ENCODE measurements at places on chromosomes 5 and 9. TPM values are rescaled to one million over a fixed set of nuclear protein-coding genes. Genes with fewer than 3 reads are reported as not detected.

DNA sequence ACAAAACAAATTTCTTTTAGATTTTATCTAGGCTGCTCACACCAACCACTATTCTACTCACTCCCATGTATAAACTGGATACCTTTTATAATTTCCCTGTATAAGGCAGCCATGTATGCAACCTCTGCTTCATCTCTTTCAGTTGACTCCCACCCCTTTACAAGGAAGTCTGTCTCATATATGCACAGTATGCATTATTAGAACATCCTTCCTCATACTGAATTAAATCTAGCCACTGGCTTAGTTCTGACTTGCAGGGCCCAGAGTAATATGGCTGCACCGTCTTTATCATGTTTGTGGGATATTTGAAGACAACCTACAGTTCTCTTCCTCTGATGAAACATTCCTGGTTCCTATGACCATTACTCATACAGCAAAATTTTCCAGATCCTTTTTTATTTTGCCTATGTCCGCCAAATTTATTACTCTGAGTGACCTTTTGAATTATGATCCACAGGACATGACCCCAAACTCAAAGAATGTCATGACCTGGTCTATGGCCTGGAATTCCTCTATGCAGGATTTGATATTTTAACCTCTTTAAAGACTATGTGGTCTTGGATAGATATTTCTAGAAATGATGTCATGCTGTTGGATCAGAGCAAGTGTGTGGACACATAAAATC is 76.6 kb upstream of the ITGA1 start:
- DNase-seq, result no peak

Gene CDH10
- total RNA-seq, result 2.5 TPM

- no peak for DNase-seq
Observed at GRCh38 chr5:66841264-66841663, 245.1 kb downstream of the MAST4 start.

DNA sequence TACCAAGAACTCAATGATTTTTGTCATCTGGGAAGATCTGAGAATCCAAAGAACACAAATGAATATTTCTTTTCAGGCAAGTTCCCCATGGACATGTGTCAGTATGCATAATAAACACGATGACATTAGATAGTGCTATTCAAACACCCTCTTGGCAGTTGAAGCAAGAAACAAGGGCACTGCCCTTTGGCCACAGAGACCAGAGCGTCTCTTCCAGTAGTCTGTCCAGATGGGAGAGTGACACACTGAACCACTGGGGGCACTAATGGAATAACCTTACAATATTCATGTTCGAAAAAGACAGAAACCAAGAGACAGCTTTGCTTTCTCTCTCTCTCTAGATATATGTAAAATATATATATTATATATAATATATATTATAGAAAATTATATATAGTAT is 301.9 kb downstream of the CTNND2 start:
- no peak for DNase-seq

GRCh38 chr9:91873637-91874051 is 76.4 kb downstream of the ROR2 start:
- DNase-seq, result no peak

DNA sequence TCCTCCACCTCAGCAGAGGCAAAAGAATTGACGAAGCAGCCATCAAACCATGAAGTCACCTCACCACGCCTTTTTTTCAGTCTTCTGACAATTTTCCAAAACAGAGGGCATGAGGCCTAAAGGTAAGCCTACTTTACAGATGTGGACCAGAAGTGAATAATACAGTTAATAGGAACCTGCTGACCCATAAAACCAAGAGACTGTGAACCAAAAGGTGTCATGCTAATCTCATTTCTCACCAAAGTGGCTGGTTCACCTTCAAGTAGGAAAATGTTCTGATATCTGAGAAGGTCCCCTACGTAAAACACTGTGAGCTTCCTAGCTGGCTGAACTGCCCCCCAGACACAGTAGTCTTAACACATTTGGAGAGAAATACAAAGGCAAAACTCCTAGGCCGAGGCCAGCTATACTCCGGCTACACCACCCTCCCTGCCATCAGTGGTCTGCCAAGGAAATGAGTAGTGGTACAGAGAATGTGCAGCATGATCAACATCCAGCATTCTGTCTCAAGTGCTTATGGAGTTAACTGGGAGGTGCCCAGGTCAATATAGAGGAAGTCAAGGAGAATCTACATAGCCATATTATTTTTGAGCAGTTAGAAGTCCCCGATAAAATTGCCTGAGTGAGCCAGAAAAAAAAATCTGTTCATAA is 19.3 kb upstream of the F2RL2 start:
- no peak for DNase-seq

DNA sequence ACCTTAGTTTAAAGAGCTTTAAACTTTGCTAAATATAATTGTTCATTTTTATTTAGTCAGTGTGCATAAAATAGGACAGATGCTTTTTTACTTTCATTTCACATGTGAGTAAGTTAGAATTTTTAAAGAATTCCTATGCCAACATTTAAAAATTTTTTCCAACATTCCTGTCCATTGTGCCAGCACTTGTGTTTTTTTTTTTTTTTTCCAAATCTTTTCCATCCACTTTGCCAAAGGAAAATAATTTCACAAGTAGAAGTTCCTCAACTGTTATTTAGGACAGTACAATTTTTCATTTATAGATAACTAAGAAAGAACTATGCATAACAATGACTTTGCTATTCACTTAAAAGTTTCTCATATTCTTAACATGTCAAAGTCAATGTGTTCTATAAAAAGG is 189.5 kb downstream of the ADAMTS6 start:
- DNase-seq, result no peak

DNA sequence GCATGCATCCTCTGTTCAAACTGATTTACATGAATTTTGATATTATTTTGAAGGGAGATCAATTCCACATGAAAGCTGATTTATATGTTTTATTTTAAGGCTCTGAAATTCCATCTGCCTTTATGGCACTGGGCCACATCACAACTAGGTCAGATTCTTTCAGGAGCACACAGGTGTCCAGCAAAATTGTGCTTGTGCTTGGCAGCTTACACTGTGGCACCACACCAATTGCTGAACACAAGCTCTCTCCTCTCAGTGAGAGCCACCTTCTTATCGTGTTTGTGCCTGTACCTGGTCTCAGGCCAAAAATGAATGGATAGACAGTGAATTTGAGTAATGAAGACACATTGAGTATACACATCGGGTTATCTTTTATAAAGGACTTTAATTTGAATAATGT is 200.4 kb downstream of the CDH10 start:
- DNase-seq, result no peak

DNA sequence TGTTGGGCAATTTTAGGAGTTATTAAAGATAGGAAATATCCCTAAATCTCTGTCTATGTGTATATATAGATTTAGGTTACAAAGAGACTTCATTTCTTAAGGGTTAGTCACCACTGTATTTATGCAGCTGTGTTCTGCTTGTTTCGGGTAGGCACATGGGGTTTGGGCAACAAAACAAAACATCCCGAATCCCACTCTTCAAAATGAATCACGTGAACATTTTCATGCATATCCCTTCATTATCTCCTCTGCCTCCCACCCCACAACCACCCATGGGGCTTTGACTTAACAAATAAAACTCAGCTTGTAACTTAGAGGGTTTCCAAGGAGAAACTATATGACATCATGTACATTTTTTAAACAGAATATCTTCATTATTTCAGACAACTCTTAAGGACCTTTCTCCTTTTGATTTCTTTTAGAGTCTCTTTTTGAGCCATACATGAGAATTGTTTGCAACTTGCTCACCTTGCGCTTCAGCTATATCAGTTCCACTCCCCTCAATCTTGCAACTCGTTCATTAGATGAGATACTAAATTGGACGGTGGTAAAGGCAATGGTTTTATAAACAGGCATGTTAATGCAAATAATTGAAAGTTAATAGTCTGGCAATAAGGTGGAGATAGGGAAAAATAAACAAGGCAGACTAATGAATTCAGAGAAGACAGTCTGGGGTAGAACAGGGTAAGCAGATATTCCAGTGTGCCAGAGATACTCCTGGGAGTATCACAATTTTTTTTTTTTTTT is 136.7 kb downstream of the CD180 start:
- DNase-seq, result no peak

DNA sequence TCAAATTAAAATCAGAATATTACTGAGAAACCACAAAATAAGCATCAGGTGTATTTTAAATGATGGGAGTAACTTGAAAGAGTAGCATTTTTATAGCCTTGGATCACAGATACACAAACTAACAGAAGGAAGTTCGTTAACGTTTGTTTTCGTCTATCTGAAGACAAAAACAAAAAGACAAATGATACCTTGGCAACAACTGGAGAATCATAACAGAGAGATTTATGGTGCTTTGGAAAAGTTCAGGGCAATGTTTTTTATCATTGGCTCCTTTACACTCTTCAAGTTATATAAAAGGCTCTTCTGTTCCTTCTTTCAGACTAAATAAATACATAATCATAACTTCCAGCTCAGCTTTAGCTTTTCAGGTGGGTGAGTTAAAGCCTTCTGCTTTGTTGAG is 128.1 kb upstream of the VLDLR start:
- DNase-seq, result no peak

Gene NME5
- total RNA-seq, result 5.6 TPM

Gene IFNK
- not detected for total RNA-seq

- no peak for DNase-seq
Observed at GRCh38 chr9:82750411-82750913, 312.5 kb downstream of the RASEF start.

DNA sequence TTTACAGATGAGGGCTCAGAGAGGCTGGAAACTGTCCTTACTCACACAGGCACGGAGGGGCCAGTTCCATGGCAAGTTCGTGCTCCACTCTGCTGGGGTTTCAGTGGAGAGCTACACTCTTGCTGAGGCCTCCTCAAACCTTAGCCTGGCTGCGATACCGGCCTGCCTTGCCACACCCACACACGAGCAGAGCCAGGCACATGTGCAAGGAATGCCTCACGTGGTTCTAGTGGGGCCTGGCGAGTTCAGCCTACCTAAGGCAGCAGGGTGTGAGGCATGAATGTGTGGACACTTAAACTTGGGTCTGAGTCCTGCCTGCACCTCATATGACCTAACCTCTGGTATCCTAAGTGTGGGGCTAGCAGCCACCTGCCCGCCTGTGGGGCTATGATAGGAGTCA is 21.5 kb upstream of the PRDM12 start:
- no peak for DNase-seq

- peak; percentile 46 for DNase-seq
Observed at GRCh38 chr5:145937432-145938250, 1.3 kb downstream of the SH3RF2 start.

- DNase-seq, result peak; percentile 75
Observed at GRCh38 chr9:36328798-36329411, 70.7 kb upstream of the GNE start.

Gene RARS1
- 227 TPM for total RNA-seq

Gene ENTREP1
- total RNA-seq, result 0.08 TPM

GRCh38 chr5:168883281-168883741 is 304.1 kb upstream of the PANK3 start:
- DNase-seq, result no peak

Gene SHOC1
- total RNA-seq, result 1.5 TPM

- no peak for DNase-seq
Observed at GRCh38 chr5:168260353-168261226, 30.9 kb upstream of the WWC1 start.

DNA sequence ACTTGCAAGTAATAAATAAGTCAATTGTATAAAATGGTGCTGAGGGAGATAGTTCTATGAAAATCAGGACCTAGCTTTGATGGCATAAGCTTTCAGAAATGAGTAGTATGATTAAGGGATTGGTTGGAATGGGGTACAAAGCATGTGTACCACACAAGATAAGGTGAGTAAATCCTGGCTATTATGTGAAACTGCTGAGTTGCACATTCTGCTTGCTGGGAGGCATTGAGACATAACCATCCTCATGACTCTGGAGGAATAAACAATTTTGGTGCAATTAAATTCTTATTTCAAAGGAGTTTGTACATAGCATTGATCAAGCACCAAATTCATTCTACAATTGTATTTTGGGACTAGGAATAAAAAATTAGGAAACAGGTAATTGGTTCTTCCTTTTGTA is 755.2 kb upstream of the ACO1 start:
- DNase-seq, result no peak
